Adrenal gland (tissue), 19 donors: ENCODE measurements at places on chromosomes 2 and 18. TPM values are rescaled to one million over a fixed set of nuclear protein-coding genes. Genes with fewer than 3 reads are reported as not detected.

ANKRD23 gene
- polyA plus RNA-seq = 1.5 TPM

ALKAL2 gene
- polyA plus RNA-seq = 136 TPM

SPATS2L gene
- polyA plus RNA-seq = 16.7 TPM

C1QL2 gene
- not detected for polyA plus RNA-seq

AMER3 gene
- polyA plus RNA-seq = 1.2 TPM

GLS gene
- polyA plus RNA-seq = 55.3 TPM

ERICH2 gene
- 1.2 TPM for polyA plus RNA-seq

CRIM1 gene
- 7.6 TPM for polyA plus RNA-seq

VIL1 gene
- 0.09 TPM for polyA plus RNA-seq

CLEC4F gene
- 0.27 TPM for polyA plus RNA-seq

GKN1 gene
- polyA plus RNA-seq = 2.9 TPM

GPR39 gene
- 0.10 TPM for polyA plus RNA-seq

CNRIP1 gene
- 15.5 TPM for polyA plus RNA-seq

PROKR1 gene
- polyA plus RNA-seq = 0.53 TPM

SPC25 gene
- 0.71 TPM for polyA plus RNA-seq

C2orf78 gene
- not detected for polyA plus RNA-seq

ALPG gene
- not detected for polyA plus RNA-seq

NGEF gene
- 467 TPM for polyA plus RNA-seq

SIGLEC15 gene
- polyA plus RNA-seq = 0.09 TPM

DSEL gene
- 1.0 TPM for polyA plus RNA-seq

ABCB11 gene
- 0.13 TPM for polyA plus RNA-seq

DNER gene
- 49.2 TPM for polyA plus RNA-seq

ANKRD53 gene
- 5.1 TPM for polyA plus RNA-seq

NBAS gene
- polyA plus RNA-seq = 50.5 TPM

FN1 gene
- polyA plus RNA-seq = 69.9 TPM

SCN3A gene
- polyA plus RNA-seq = 2.5 TPM

OSR1 gene
- 1.3 TPM for polyA plus RNA-seq

IRS1 gene
- polyA plus RNA-seq = 10.0 TPM

SIX3 gene
- polyA plus RNA-seq = not detected

TGFA gene
- polyA plus RNA-seq = 0.30 TPM

CDK5R2 gene
- polyA plus RNA-seq = 5.0 TPM

ADD2 gene
- polyA plus RNA-seq = 0.20 TPM
